ENCODE measurements at places on chromosomes 13 and 19. TPM values are rescaled to one million over a fixed set of nuclear protein-coding genes. Genes with fewer than 3 reads are reported as not detected.
A peak's percentile ranks its signal among the peaks of the same experiment; 100 is the strongest.

GRCh38 chr19:52219611-52220010 is 29.8 kb downstream of the PPP2R1A start:
- no peak for DNase-seq

DNA sequence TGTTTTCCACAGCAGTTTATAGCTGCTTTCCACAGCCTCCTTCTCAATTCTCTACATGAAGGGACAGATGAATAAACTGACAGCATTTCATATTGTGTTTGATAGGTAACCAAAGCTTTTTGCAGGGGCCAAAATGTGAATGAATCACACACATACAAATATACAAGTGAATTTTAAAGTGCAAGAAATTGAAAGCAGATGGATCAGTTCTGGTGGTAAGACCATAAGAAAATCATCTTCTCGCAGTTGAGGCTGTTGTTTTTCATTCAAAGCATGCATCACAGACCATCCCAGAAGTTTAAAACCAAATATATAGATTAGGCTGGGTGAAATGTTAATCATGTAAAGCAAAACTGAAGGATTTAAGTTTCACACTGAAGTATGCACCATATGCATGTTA is 1569.4 kb downstream of the PCDH9 start:
- no peak for DNase-seq

- no peak for DNase-seq
Measured at GRCh38 chr19:17035842-17036424, 9.3 kb upstream of the CPAMD8 start.

DNA sequence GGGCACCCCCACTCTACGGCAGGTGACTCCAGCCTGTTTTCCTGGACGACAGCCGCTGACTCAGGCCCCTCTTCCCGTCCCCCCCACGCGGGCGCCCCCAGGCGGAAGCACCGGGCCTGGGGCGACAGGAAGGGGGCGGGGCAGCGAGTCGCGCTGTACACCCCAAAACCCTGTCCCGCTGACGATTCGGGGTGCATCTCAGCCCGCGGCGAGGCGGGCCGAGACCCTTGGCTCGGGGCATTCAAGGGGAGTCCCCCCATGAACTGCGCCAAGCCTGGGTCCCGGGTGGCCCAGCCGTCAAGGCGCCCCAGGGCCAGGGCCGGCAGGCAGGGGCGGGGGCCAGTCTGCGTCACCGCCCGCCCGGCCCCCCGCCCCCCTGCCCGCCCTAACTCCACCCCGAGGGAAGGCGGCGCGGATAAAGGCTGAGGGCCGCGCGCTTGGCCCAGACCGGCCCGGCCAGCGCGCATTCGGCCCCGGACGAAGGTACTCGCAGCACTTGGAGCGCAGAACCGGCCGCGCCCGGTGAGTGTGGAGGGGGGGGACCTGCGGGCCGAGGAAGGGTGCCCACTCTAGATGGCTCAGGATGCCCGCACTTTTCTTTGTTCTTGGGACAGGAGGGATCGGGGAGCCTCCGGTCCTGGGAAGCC is at the start of gene MIDN:
MIDN (plus strand) TSS at position 445 of the 647 bp plus-strand sequence. CDS start 1,714 bp downstream, outside the sequence.
- peak; percentile 83 for DNase-seq

DNA sequence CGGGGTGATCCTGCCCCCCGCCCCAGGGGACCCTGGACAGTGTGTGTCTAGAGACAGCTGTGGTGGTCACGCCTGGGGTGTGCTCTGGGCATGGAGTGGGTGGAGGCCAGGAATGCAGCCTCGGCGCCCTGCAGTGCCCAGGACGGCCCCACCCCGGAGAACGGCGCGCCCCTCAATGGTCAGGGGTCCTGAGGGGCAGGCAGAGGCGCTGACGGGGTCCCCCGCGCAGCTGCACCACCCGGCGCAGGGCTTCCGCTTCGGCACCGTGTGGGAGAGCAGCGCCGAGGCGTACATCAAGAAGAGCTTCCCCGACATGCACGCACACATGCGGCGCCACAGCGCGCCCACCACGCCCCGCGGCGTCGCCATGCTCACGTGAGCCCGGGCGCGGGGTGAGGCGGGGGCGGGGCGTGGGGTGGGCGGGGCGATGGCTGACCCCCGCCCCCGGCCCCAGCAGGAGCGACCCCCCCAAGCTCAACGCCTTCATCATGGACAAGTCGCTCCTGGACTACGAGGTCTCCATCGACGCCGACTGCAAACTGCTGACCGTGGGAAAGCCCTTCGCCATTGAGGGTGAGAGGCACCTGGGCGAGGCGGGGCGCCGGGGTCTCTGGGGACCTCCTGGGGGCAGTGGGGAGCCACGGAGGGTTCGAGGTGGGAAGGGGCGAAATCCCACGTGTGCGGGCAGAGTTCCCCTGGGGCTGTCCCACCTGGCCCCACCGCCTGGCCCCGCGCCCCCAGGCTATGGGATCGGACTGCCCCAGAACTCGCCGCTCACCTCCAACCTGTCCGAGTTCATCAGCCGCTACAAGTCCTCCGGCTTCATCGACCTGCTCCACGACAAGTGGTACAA is 7.4 kb downstream of the GRIN3B start:
- no peak for DNase-seq

- DNase-seq = no peak
Measured at GRCh38 chr13:41200126-41200525, 5.8 kb upstream of the KBTBD7 start.

ZNF529 gene
- total RNA-seq = 8.5 TPM

NUMBL gene
- 39.0 TPM for total RNA-seq

ZNF99 gene
- not detected for total RNA-seq

SNRNP70 gene
- 137 TPM for total RNA-seq

PRTN3 gene
- not detected for total RNA-seq

CIRBP gene
- 51.1 TPM for total RNA-seq

INSR gene
- 0.64 TPM for total RNA-seq
